ENCODE measurements at places on chromosomes 2 and 18.

DNA sequence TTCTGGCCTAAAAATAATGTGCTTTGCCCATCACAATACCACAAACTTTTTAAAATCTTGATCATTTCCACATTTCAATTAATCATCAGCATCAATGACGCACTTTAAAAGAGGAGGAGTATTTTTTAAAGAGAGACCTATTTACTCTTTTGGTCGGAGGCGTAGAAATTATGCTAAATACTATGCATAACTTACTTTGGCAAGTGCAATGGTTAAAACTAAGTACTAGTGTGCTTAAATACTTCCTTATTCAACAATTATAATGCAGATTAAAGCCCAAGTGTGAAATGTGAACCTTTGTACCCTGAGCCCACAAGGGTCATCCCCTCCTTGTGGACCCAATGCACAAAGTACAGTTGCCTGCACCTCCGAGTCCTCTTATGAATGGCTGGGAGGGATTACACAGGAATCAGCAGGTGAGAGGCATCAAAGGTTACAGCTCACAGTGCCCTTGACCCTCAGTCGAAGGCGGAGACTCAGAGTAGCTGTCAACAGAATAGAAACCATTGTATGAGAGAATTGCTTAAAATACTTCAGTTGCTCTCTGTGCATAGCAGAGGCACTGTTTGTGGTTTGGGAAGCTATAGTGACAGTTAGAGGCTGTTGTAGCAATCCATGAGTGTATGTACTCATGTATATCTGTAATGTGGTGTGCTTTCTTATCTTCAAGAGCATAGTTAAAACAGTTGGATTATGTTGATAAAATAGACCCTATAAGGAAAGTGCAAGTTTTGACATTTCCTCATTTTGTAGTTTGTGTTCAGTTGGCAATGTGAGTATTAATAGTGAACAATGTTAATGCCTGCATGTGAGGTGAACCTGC, 151.7 kb upstream of the ITGA4 start:
- peak; percentile 39 for DNase-seq

GRCh38 chr18:44678725-44679055, 2.0 kb upstream of the SETBP1 start:
- DNase-seq, result no peak

DNA sequence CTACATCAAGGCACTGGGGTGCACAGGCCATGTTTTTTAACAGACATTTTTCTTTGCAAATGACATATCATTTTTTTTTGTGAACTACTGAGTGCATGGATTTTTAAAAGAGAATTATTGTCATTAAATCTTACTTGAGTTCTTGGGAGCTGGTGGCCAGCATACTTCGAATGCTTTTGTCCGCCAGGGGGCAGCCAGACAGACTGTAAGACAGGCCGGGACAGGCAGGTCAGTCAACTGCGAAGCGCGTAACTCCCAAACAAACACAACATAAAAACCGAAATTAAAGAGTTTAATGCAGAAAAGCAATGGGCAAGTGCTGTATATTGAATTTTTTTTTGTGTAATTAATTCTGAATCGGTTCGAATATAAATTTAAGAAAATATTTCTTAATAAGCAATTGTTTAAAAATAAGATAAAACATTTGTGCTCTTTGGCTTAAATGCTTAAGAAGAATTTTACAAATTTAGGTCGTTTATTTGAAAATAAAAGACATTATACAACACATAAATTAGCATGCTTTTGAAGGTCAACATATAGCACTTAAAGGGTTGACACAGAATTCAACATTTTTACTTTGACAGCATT, 142.2 kb upstream of the PXDN start:
- peak; percentile 40 for DNase-seq

- DNase-seq, result no peak
Observed at GRCh38 chr2:197310987-197311420, 424 bp upstream of the ANKRD44 start.

- no peak for DNase-seq
Observed at GRCh38 chr2:199130501-199130900, 327.2 kb downstream of the SATB2 start.
